Muscle of back (tissue), 13 donors: ENCODE measurements at places on chromosomes 4 and X. TPM values are rescaled to one million over a fixed set of nuclear protein-coding genes. Genes with fewer than 3 reads are reported as not detected.
A peak's percentile ranks its signal among the peaks of the same experiment; 100 is the strongest.

DNA sequence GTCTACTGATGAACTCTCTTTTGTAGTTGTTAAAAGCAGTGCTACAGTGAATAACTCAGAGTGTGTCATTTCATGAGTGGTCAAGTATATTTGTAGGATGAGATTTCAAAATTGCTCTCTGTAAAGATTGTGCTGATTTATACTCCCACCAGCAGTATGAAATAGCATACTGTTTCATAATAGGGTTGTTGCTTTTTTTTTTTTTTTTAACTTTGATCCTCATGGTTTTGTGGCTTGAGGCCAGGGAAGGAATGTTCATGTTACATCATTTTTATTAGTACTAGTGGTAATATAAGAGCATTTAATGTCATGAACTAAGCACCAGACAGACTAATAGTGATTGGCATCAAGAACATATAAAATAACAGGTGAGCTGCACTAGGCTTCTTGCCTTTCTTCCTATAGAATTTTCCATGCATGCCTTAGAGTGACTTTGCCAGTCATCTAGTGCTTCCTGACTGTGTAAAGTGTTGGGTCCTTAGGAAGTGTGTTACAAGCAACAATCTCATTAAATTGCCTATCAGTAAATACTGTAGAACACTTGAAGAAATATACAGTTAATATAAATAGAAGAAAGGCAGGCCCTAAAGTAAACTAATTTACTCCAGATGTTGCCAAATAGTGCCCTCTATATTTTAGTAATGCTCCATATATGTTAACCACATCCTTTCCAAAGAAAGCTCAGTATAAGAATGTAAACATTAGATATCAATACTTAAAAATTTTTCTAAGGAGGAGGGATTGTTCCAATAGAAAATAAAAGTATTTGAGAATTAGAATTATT, 38.6 kb upstream of the MSMO1 start:
- DNase-seq = peak; percentile 5

- DNase-seq = no peak
Observed at GRCh38 chrX:39492497-39493162, 605.1 kb downstream of the BCOR start.

DNA sequence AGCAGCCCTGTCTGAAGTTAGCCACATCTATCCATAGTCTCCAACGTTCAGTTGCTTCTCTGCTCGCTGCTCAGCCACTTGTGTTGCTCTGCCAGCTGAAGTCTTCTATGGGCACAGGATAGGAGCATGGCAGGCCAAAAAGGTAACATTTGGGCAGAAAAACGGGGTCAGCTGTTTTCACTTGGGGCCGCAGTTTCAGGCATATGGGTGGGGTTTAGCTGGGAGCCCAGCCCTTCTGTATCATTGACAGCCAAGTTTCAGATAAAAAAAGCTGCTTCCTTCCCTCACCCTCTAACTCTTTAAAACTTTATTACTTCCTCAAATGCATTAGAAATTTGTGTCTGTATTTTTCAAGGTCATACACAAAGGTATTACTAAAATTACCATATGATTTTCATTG, 18.4 kb upstream of the MANBA start:
- no peak for DNase-seq

DNA sequence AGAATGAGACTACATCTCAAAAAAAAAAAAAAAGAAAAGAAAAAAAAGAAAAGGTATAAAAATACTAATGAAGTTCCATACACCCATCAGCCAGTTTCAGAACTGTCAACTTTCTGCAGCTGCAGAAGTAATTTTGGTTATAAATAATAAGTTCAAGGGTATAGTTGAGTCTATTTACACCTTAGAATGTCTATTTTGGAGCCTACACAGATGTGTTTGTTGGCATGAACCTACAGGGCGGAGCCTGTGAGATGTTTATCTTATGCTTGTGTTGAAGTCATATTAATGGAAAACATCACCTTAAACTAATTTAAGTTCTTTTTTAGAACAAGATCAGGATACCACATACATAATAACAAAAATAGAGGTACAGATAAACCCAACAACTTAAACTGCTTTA, 85.8 kb downstream of the RAPGEF2 start:
- no peak for DNase-seq

Gene FHL1
- polyA plus RNA-seq = 1,897 TPM

- DNase-seq = peak; percentile 3
Observed at GRCh38 chr4:114519368-114519767, 79.2 kb upstream of the UGT8 start.
